Activated naive CD8-positive, alpha-beta T cell treated with anti-CD3 and anti-CD28 coated beads, Interleukin-2, amount 50 U/mL, for 24 hours (primary cell): ENCODE measurements at places on chromosomes 16 and 17.

DNA sequence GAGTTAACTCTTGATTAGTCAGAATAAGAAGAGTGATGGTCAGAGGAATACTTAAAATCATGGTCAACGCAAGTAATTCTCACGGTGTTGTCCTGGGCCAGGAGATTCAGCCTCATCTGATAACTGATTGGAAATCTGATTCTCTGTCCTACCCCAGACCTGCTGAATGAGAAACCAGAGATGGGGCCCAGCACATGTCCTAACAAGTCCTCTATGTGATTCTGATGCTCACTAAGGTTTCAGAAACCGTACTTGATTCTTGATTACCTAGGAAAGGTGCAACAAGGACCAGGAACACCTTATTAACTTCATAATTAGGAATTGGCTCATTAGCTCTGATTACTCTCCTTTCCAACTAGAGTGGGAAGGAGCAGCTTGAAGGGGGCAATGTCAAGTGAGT, 44.5 kb downstream of the ANKFY1 start:
- no peak for DNase-seq

DNA sequence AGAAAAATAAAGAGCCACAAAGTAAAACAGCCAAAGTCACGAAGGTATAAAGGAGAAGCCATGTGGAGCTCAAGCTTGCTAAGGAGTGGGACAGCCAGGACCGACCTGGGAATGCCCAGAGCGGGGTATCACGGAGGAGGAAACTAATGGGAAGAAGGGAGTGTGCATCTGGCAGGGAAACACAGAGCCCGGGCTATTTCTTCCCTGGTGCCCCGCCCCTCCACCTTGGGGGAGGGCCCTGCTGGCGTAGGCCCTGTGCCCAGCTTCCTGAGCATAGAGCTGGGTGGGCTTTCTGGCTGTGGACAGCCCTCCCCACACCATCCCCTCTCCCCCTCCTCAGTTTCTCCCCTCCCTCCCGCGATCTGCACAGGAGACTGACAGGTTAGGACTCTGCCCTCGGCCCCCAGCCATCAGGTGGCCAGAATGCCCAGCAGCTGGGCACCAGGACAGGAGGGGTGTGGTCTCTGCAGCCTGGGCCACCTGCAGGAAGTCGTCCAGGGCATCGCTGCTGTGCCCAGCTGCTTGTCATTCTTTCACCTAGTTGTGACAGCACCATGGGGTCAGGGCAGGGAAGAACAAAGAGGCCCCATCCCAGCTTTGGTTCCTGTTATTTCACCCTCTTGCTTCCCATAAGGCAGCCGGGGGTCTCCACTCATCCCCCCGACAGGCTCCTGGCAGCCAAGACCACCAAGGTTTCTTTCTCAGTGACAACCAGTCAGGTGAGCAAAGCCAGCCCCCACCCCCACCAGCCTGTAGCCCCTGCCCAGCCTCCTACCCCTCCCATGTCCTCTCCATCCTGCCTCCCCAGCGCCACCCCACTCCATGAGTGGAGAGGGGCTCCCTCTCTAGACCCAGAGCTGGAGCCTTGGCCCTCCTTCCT, 7.1 kb upstream of the DCAF7 start:
- no peak for DNase-seq

- no peak for DNase-seq
These were observed 476 bp upstream of the LPCAT2 start for GRCh38 chr16:55508271-55508921.

- DNase-seq, result no peak
These were observed 11.9 kb downstream of the QRICH2 start for GRCh38 chr17:76296186-76296585.

DNA sequence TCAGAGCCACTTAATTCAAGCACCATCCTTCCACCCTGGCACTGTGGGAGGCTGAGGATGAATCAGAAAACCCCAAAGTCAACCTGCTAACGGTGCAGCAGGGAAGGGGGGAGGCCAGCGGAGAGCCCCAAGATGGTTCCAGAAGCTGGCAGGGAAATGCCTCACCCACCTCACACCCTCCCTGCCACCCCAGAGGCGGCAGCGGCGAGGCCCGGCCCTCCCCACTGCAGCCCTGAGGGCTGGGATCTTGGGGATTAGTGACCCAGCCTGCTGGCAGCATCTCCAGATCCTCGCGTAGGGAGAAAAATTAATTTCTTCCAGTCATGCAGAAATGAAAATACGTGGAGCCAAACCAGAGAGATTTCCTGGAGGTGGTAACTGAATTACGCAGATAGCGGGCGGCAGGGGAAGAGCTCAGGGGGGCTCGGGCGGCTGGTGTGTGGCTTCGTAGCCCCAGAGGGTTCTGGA, 38.2 kb downstream of the CBFA2T3 start:
- DNase-seq, result no peak
